ENCODE measurements at places on chromosomes 11 and 22.

- no peak for DNase-seq
These were observed 788.7 kb downstream of the OPCML start for GRCh38 chr11:132743601-132744000.

DNA sequence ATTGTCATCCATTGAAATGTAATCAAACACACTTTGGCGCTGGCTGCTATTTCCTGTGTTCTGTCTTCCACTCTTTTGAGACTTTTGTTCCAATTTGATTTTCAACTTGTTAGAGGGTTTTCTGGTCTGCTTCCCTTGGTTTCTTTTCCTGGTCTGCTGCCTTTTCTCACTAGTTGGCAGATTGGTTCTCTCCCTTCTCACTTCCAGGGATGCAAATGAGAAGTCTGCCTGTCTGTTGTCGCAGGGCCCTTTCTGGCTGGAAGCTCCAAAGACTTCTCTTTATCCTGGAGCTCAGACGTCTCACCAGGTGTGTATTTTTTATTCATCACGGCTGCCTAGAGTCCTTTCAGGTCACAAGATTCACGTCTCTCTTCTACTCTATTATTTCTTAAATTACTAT, 84.0 kb downstream of the RPS6KA4 start:
- DNase-seq: no peak

DNA sequence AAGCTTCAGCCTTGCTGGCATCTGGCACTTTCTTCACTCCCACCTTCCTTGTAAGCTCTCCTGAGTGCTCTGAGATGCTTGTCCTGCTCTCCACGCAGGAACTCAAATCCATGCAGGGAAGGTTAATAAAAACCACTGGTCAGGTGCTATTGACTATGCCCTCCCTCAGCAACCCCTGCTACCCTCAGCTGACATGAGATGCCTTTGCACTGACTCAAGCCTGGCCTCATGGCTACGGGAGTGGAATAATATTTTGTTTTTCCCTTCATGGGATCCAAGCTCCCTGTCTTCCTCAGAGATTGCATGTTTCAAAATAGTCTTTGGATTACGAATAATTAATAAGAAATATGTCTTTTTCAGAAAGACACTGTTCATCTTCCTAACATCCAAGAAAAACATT, 31.7 kb upstream of the ABCC8 start:
- no peak for DNase-seq

DNA sequence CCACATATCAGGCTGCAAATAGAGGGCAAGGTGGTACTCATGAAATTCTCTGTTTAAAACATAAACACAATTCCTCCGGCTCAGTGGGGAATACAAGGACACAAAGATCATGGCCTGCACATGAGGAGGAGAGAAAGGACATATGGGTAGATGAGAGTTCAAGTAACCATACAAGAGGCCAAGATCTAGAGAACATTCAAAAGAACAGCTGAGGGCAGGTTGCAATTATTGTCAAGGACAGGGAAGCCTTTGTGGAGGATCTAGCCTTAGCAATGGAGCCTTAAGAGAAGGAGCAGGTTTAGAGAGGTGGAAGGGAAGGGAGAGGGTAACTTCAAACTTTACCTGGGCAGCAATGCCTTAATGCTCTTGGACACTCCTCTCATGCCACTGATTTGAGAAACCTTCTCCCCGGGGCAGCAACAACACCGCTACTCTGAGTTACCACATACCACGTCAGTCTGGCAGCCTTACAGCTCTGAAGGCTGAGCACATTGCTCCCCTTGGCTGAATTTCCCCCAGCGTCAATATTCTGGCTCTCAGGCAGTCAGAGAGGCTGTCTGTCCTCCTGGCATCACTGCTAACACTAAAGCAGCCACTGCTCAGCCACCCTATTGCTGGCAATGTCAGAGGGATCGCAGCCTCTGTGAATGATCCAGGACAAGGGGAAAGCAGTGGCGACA, 55.5 kb downstream of the CLPB start:
- peak; percentile 44 for DNase-seq

GRCh38 chr11:130047141-130047540, 22.6 kb upstream of the APLP2 start:
- DNase-seq: no peak

GRCh38 chr11:103326070-103326794, 217.0 kb downstream of the DYNC2H1 start:
- DNase-seq: no peak

DNA sequence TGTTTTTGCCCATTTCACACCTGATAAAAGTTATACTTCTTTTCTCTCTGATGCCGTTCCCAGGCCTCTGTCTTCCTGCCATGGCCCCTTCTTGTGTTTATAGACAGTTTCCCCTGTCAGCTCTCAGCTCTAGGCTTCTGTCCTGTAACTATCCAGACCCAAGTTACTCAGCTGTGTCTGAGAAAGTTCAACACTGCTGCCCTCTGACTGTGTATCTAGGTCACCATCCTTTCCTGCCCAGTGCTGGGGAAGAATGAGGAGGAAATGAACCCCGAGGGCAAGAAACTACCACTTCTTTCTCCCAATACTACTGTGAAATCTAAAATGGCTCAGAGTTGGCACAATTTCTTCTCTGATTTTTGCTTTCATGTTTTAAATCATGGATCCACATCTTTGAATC, 29.6 kb downstream of the SNX19 start:
- DNase-seq: no peak

- DNase-seq: no peak
These were observed 30.2 kb downstream of the LRP5 start for GRCh38 chr11:68342459-68343158.

GRCh38 chr22:30564045-30564760, 10.3 kb downstream of the GAL3ST1 start:
- DNase-seq: no peak

DNA sequence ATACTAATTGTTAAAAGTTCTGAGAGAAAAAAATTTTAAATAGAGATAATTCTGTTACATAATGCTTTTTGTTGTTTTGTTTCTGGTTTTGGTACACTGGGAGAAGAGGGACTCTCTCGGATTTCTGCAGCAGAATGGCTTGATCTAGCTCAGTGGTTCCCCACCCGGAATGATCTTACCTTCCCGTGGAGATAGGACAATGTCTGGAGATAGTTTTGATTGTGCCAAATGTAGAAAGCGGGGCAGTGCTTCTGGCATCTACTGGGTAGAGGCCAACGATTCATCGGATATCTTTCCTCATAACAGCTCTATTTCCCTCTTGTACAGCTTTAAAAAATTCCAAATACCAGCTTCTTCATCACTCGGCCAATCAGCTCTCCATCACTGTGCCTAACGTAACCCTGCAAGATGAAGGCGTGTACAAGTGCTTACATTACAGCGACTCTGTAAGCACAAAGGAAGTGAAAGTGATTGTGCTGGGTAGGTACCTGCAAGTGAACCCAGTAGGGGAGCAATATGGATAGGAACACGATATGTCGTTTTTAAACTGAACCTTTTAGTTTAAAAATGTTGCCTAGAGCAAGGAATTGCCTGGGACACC, 13.2 kb downstream of the CRTAM start:
- no peak for DNase-seq

- no peak for DNase-seq
These were observed 12.8 kb upstream of the NNMT start for GRCh38 chr11:114283422-114283821.

DNA sequence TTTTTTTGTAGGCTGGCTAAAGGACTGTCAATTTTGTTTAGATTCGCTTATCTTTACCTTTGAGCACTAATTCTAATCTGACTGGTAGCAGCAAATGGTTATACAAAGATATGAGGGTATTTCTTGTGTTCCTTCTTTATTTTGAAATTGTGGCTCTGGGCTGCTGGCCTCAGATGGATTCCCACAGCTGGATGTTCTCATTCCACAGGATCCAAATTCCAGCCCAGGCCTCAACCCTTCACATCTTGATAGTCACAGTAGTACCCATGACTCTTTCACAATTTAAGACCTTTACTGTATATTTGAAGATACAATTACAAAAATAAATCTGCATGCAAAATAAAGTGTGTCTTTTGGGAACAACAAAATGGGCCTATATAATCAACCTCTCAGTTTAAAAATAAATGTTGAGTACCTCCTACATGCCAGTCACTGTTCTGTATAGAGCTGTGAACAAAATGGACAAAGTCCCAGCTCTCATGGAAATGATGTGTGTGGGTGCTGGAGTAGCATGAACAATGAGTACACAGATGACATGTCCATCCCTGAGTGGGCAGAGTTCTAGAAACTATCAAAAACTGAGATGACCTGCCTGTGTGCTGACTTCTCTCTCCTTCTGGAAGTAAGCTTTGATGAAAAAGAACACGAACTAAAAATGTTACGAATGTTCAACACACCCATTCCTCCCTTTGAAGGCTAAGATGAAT, 51.7 kb upstream of the FBXO3 start:
- DNase-seq: no peak

- no peak for DNase-seq
These were observed 158.9 kb upstream of the MTNR1B start for GRCh38 chr11:92810423-92811064.

- DNase-seq: no peak
These were observed 44.8 kb upstream of the ISX start for GRCh38 chr22:35021161-35021560.

- DNase-seq: no peak
These were observed 4.3 kb downstream of the INCENP start for GRCh38 chr11:62127941-62128770.

DNA sequence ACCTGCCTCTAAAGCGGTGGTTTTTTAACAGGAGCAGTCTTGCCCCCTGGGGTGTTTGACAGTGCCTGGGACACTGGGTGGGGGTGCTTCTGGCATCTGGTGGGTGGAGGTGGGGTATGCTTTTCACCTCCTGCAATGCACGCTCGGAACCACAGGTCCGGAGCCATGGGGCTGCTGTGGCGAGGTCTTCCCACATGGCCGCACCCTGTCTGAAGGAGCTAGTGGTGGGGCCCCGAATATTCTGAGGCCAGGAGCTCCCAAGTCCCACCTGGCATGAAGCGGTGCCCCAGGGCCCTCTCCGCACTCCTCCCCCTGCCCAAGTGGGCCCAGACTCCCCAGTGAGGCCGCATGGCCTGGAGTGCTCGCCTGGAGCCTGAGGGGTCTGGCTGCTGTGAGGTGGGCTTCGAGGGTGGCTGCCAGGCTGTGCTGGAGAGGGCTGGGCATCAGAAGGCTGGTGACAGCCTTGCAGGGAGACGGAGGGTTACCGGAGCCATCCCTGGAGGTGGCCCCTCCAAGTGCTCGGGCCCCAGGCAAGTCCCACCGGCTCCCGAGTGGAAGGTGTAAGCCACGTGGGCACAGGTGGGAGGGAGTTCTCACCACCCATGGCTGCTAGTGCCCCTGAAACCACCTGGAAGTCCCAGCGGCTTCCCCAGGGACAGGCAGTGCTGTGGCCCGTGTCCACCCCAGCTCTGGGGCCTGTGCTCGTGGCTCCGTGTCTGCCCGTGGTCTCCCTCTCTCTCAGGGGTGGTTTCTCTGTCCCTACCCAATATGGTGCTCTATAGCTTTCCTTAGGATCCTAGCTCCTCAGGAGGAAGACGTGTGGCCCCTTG, 15.1 kb downstream of the TBX1 start:
- no peak for DNase-seq

DNA sequence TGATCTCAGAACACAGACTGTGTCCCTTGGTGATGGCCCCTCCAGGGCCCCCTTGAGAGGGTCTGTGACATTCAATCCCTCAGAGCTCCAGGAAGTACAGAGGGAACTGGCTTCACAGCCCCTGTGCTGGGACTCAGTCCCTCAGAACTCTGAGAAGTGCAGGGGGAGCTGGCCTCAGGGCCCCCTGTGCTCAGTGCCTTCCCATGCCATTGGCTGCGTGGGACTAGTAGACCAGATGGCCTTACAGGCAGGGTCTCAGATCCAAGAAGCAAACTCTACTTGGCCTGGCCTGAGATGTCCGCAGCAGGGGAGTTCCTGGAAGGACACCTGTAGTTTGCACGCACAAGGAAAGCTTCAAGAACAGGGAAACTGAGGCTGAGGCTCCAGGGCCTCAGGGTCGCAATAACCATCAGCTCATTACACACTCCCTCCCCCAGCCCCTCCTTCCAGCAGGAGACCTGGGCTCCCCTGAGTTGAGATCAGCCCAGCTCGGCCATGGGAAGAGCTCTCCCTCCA, 138.4 kb downstream of the BRD1 start:
- no peak for DNase-seq

DNA sequence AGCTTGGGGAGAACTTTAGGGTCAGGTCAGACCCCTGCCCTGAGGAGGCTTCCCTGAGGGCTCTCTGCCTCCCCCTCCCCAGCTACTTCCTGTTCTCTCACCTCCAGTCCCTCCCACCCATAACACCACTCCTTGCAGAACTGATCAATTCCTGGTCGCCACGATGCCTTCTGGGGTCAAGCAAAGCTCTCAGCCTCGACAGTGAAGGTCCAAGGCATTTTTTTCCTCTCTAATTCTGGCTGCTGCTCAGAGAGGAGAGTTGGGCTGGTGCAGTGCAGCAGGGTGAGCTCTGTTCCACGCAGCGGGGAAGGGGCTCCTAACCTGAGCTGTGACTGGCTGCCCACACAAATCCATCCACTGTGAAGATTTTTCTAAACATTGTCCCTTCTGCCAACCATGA, 628.4 kb downstream of the BRD1 start:
- DNase-seq: no peak

DNA sequence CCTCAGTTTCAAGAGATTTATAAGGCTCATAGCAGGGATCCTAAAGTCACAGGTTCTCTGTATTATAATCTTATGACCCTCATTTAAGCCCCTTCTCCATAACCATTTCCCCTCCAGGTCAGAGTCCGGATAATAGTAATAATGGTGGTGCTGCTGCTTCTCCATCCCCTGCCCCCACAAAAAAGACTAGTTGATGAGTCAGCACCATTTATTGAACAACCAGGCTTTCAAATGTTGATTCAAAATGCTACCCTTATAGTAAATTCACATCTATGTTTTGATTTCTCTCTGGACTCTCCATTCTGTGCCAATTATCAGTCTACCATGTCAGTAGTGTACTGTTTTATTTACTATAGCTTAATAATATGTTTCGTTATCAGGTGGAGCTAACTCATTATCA, 17.6 kb upstream of the RIC3 start:
- DNase-seq: no peak

DNA sequence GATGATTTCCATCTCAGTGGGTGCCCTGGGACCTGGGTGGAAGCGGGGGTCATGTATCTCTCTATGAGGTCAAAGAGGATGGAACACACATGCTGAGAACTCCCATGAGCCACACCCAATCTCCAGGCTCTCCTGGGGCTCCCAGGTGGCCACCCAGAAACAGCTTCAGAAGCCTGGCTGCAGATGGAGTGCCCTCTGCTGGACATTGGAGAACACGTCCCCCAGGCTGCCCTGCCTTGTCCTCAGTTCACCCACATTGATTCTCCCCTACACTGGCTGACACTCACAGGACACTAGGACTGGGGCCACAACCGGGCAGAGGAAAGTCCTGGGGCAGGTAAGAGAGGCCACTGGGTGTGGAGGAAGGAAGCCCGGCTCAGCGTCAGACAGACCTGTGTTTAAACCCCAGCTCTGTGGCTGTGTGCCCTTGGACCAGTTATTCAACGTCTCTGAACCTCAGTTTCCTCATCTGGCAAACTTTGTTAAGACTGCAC, 4.5 kb upstream of the NOL12 start:
- DNase-seq: peak; percentile 77

- no peak for DNase-seq
These were observed 20.2 kb upstream of the TREH start for GRCh38 chr11:118699506-118700220.

- DNase-seq: no peak
These were observed 8.1 kb downstream of the DIXDC1 start for GRCh38 chr11:111945198-111945597.
